Stimulated activated CD4-positive, alpha-beta T cell treated with anti-CD3 and anti-CD28 coated beads, Interleukin-15, amount 100 ng/mL, for 48 hours (primary cell): ENCODE measurements at places on chromosomes 3 and 15.

GRCh38 chr3:43858294-43858701 lies 167.6 kb downstream of the ABHD5 start:
- no peak for DNase-seq

- no peak for DNase-seq
Observed at GRCh38 chr3:45145681-45146614, at the start of gene CDCP1. Gene CDCP1, minus strand, starts transcription at chr3:45146378. Its CDS starts 91 bp downstream, at chr3:45146287.

DNA sequence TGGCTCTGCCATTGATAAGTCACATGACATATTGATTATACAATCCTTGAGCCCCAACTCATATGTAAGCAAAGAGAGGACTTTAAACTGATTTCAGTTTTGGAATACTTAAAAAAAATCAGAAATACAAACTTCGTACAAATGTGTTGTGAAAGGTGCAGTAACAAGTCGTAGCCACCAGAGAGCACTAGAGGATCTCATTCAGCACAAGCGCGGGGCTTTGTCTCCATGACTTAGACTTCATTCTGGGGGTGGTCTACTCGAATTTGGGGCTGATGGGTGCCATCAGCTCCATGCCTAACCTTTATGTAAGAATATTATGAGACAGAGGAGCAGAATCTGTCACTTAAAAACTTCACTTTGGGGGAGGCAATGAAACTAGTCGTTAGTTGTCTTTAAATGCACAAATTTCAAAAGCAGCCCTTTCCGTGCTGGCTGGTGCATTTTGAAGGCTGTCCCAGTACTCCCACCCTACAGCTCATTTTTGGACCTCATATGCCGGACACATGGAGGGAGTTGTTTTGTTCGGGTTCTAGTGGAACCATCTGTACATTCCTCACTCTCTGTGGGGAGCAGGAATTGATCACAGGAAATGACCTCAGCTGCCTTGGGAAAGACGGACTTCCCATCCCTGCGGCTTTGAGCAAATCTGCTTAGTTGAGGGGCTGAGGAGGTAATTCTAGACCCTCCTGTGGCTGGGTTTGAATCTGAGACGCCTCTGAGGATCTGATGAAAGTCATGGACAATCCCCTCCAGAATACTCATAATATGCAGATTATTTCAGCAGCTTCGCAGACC lies 27.5 kb upstream of the MASP1 start:
- DNase-seq, result peak; percentile 10

DNA sequence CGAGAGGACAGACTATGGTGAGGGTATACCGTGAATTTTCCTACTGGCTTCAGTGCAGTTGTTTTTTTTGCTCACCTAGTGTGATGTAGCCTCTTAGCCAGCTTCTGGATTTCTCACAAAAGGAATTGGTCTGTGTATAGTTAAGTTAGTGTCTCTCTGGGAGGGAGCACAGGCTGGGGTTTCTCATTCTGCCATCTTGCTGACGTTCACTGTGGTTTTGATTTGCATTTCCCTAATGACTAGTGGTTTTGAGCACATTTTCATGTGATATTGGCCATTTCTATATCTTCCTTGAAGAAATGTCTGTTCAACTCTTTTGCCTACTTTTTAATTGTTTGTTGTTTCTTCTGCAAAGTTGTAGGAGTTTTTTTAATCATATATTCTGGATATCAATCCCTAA lies 2.2 kb upstream of the CD86 start:
- no peak for DNase-seq

DNA sequence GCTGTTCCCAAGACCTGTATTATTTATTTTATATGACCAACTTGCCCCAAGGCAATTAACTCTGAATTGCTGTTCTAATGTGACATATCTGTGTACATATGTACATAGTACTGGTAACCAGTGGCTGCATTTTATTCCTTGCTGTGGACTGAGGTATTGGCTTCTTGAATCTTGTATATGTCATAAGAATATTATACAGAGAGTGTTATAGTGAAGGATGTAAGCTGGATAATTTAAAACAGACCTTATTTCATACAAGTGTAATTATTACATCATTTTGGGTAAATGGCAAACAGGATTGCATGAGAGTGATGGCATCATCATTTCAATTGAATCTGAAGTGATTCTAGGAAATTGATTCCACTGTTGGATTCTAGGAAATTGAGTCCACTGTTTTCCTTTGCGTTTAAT lies 32.9 kb downstream of the B3GALNT1 start:
- DNase-seq, result no peak

- DNase-seq, result no peak
Observed at GRCh38 chr15:52424856-52425431, 103.7 kb downstream of the MYO5A start.

GRCh38 chr3:98581474-98581873 lies 11.9 kb downstream of the CPOX start:
- no peak for DNase-seq

DNA sequence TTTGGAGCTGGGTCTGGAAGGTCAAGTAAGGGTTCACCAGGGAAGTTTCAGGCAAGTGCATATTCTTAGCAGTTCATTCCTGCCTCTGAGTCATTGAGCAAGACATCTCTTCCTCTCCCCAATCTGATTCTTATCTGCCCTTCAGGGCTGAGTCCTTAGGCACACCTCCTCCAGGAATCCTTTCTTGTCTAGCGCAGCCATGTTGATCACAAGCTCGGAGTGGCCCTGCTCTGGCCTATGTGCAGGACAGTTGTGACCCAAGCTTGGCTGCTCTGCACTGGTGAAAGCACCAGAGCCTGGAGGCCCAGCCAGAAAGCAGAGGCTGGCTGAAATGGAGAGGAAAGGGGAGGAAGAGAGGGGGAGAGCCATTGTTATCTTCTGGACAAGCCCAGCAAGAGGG lies 30.9 kb upstream of the MRPS22 start:
- DNase-seq, result no peak

DNA sequence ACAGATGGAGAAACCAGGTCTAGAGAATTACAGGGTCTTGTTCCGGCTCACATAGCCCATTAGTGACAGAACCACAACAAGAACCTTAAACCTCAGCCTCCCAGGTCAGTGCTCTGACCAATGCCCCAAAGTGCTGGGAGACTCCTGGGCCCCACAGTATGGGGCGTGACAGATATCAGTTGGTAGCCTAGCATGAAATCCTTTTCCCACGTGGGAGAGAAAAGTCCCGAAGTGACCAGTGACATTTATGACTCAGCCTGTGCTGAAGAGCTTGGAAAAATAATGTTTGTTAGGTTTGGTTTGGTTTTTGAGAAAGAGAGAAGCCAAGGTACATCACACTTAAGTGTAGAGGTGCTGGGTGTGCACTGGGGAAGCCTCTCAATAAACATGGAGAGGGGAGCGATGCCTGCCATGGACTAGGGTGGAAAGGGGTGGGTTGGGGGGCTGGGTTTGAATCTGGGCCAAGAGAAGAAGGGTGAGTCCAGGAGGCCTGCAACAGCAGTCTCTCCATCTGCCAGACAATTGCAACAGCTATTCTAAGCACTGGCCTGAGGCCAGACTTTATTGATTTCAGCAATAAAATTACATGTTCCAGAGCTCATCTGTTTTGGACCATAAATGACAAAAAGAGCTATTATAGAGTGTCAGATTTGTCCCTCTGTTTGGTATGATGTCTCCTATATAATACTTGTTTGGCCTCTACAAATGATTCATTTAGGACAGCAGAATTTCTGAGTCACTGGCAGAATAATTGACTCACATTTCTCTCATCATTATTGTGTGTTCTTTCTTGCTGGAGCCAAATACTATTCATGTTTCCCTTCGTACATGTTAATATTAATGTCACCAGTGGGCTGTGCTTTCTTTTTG lies 43.4 kb downstream of the C2CD4A start:
- DNase-seq, result no peak

DNA sequence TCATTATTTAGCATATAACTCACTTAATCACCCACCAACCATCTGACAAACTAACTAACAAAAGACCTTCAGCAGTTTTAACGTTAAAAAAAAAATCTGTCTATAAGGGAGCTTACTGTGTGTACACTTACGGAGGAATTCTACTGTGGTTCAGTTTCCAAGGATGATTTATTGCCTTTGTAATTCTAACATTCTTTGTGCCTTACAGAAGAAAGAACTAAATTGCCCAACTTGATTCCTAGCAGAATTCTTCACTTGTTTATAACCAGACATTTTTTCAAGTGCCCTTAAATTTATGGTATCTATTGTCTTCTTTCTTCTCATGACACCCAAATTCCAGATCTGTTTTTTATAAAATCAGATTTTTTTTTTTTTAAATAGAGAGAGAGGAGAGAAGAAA lies 119.7 kb upstream of the IGSF10 start:
- no peak for DNase-seq

DNA sequence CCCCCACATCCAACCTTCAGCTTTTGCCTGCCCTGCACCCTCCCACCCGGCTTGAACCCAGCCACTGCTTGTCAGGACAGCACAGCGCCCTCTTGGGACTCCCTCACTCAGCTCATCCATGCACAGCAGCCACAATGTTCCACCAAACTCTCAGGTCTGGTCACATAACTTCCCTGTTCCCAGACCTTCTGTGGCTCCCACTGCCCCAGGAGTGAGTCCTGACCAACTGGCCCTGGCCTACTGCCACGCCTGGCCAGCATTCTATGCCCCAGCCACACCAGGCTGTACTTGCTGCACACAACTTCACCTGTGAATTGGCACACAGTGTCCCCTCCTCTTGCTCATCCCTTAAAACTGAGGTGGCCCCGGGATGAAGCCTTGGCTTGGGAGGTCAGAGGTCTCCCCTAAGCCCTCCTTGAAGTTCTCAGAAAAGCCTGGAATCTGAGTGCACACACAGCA lies 21.0 kb downstream of the PLXNB1 start:
- no peak for DNase-seq

DNA sequence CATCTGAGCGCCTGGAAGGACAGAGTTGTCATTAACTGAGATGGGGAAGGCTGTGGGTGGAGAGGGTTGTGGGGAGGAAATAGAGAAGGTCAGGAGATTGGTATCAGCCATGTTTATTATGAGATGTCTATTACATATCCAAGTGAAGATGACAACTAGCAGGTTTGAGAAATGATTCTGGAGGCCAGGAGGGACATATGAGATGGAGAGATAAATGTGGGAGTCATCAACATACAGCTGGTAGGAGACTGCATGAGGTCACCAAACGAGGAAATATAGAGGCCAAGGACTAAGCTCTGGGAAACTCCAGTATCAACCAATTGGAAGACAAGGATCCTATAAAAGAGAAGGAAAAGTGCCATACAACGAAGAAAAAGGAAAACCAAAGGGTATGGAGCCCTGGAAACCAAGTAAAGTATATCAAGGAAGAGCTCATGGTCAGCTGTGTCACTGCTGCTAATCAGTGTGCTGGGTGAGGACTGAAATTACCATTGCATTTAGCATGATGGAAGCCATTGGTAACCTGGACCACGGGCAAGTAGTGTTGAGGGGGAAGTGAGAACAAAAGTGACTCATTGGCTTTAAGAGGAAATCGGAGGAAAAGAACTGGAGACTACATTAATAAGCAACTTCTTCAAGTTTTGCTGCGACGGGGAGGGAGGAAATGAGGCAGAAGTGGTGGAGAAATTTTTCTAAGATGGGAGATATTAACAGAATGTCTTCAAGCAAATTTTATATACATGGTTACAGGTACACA lies 14.0 kb upstream of the UACA start:
- DNase-seq, result no peak

DNA sequence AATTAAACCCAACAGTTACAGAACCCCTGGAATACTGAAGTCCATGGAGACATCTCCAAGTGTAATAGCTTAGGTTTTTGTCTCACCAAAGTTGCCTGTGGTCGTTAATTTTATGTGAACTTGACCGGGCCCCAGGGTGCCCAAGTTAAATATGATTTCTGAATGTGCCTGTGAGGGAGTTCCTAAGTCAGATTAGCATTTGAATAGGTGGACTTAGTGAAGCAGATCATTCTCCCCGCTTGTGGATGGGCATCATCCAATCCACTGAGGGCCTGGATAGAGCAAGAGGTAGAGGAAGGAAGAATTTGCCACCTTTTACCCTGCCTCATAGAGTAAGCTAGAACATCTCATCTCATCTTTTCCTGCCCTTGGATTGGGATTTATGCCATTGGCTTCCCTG lies 203.0 kb downstream of the MYRIP start:
- no peak for DNase-seq

DNA sequence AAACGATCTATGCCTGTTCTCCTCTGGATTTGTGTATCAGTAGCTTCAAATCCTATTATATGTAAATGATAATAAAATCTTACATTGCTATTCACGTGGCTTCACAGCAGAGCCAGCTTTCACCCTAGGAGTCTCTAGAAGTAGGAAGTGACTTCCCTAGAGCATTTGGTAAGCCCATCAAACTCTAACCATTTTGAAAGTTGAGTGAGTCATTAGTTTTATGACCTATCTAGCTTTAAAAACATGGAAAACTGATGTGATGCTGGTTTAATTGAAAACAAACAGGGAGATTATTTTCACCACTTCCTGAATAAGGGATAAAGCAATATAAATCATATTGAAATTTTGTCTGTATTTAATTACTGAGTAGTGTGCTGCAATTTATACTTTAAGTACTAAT lies 275.2 kb downstream of the EPHA6 start:
- no peak for DNase-seq

DNA sequence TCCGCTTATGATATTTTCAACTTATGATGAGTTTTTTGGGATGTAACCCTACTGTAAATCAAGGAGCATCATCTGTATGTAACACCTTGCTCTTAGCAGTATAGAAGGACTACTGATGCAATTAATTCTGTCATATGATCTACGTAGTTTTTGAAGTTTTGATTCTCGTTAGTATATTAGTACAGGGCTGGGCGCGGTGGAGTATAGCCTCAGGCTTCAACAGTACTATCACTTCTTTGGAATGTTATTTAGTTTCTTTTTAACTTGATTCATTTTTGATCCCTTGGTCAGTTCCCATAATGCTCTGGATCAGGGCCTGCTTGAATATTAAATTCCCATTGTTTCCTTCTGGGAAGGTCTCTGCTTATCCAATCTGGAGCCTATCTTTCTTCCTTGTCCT lies 23.9 kb upstream of the AP4E1 start:
- DNase-seq, result no peak

- DNase-seq, result peak; percentile 51
Observed at GRCh38 chr3:10945683-10946287, 46.8 kb upstream of the SLC6A1 start.

DNA sequence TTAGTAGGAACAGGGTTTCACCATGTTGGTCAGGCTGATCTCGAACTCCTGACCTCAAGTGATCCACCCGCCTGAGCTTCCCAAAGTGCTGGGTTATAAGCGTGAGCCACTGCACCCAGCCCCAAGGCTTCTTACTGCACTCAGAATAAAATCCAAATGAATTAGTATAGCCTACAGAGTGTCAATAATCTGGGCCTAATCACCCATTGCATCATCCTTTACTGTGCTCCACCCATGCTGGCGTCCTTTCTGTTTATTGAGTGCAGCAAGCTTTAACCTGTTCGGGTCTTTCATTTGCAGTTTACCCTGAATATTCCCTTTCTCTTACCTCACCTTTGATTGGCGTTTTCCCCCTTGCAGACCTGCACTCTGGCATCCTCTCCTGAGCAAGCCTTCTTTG lies 77.7 kb downstream of the CEP63 start:
- DNase-seq, result no peak

GRCh38 chr3:58261954-58262666 lies 24.5 kb downstream of the ABHD6 start:
- no peak for DNase-seq

GRCh38 chr15:75091814-75092213 lies 68.4 kb downstream of the PPCDC start:
- DNase-seq, result no peak
